ENCODE measurements at places on chromosomes 16 and 17.

DNA sequence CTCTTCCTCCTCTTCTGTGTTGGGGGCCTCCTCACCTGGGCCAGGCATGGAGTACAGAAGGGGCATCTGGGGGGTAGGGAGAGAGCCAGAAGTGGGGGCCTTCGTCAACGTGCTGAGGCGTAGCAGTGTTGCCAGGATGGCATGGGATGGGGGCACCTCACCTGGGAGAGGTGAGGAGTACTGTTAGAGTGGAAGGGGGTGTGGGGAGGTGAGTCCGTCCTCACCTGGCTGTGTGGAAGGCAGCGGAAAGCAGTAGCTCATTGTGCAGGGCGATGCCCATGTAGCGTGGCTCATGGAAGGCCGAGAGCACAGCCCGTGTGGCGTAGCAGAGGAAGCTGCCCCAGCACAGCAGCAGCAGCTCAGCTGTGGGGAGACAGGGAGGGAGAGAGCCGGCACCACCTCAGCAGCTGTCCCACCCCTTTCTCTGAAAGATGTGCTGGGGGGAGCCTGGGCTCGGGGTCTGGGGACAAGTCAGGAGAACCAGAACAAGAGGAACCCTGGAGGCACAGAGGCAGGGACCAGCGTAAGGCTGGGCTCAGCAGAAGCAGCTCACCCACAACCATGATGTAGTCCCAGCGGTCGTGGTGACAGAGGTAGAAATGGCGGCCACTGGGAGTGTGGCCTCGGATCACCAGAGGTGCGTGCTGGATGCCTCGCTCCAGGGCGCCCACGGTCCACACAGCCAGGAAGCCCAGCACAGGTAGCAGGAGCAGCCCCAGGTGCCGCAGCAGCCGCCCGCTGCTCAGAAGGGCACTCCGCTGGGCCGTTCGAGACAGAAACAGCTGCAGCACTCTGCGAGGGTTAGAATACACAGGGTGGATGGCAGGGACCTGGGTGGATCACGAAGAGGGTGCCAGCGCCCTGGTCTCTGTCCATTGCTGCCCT, 9.0 kb downstream of the GPR179 start:
- no peak overlapping the region for H3K27ac ChIP-seq
- no peaks in the 10 kb centered on the region for H3K36me3 ChIP-seq
- peaks cover 5% of the 10 kb centered on the region for H3K4me1 ChIP-seq
- no peak for DNase-seq

- peak overlapping the region; percentile 65 for H3K4me3 ChIP-seq
- peaks cover 5% of the 10 kb centered on the region for H3K36me3 ChIP-seq
These were observed 8.9 kb downstream of the ZNF213 start for GRCh38 chr16:3143598-3144320.

DNA sequence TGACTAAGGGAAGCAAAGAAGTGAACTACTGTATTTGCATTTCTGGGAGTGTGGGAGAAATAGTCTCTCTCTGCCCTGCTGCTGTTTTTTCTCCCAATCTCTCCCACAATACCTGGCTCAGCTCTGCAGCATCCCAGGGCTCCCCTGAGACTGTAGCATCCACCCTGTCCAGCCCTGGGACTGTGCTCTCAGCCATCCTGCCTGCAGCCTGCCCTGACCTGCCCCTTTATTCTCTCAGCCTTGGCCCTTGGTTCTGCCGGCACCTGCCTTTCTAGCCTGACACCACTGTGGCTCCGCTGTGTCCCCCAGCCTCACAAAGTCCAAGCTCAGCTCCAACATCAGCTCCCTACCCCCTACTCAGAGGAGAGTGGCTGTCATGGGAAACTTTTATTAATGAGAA, 1.9 kb downstream of the PDILT start:
- H3K36me3 ChIP-seq: no peaks in the 10 kb centered on the region
- no peak overlapping the region for H3K4me3 ChIP-seq
- DNase-seq: no peak

DNA sequence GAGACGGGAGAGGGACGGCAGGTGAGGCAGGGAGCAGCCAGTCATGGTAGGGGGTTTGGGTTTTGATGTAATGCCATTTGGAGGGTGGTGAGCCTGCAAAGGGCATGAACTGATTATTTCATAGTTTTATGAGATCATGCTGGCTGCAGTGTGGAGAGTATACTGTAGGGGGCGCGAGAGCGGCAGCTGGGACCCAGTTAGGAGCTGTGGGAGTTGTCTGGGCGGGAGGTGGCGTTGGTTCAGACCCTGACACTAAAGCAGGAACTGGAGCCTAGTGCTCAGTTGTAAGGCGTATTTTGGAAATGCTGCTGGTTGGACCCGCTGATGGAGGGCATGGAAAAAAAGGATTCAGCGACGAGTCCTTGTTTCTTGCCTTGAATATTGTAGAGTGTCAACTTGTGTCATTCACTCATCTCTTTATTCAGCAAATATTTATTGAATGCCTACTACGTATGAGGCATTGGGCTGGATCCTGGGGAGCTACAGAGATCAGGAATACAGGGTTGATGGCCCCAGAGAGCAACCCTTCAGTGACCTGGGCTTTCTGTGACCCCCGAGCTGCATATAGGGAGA, 23.7 kb upstream of the KDM8 start:
- H3K27me3 ChIP-seq: peaks cover 27% of the 10 kb centered on the region
- DNase-seq: peak; percentile 80
- H3K27ac ChIP-seq: no peak overlapping the region
- H3K36me3 ChIP-seq: no peaks in the 10 kb centered on the region

- no peaks in the 10 kb centered on the region for H3K27me3 ChIP-seq
- no peak overlapping the region for H3K27ac ChIP-seq
- H3K4me3 ChIP-seq: no peak overlapping the region
- H3K4me1 ChIP-seq: peaks cover 39% of the 10 kb centered on the region
- H3K36me3 ChIP-seq: no peaks in the 10 kb centered on the region
These were observed 223.2 kb downstream of the C16orf78 start for GRCh38 chr16:49596648-49597291.

DNA sequence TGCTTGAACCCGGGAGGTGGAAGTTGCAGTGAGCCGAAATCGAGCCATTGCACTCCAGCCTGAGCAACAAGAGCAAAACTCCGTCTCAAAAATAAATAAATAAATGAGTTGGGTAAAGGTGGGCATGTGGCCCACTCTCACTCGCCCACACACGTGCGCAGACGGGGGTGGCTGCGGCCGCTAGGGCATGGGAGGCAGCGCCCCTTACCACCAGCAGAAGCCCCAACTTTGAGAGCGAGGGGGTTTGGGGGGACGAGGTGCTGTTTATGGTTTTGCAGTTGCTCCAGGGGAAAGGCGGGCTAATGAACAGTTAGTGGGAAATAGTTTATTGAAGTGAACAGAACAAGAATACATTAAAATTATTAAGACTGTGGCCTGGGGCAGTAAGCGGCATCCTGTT, 14.9 kb upstream of the RBFOX3 start:
- H3K27me3 ChIP-seq: peaks cover 15% of the 10 kb centered on the region
- no peaks in the 10 kb centered on the region for H3K36me3 ChIP-seq
- no peak for DNase-seq
- peaks cover 23% of the 10 kb centered on the region for H3K4me1 ChIP-seq
- no peak overlapping the region for H3K4me3 ChIP-seq

GRCh38 chr16:3528406-3528805, 27.6 kb downstream of the CLUAP1 start:
- DNase-seq: no peak
- H3K4me3 ChIP-seq: no peak overlapping the region
- no peak overlapping the region for H3K27ac ChIP-seq
- H3K4me1 ChIP-seq: no peaks in the 10 kb centered on the region

DNA sequence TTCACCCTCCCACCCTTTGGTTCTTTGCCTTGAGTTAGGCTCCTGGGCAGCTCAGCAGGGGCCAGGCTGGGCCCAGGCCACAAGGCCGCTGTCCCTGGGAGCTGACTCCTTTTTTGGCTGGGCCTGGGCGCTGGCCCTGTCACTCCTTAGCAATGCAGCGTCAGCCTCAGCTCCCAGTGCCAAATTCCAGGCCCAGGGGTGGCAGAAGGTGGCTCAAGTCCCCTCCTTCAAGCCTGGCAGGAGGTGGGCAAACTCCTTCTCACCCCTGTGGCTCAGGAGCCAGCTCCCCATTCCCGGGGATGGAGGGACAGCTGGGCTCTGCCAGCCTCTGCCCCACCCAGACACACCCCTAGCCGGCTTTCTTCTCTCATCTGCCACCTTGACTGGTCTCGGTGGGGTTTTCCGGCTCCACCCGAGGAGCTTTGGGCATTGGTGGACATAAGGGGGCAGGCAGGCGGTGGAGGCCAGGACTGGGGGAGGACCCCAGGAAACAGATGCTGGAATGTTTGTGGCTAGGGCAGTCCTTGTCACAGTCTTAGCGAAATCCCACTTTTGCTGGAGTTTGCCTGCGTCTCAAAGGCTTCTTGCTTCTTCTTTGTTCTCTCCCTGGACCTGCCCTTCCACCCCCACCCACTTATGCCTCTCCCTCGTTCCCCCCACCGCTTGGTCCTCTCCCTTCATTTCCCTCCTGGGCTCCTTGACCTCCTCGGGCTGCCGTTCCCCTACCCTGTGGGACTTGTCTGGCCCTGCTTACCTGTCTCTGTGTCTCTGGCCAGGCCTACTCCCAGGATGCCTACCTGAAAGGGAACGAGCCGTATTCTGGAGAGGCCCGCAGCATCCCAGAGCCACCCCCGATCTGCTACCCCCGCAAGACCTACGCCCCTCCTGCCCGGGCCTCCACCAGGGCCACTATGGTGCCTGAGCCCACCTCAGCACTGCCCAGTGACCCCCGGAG, 37.4 kb downstream of the ARHGAP23 start:
- H3K27ac ChIP-seq: peak overlapping the region; percentile 75
- H3K27me3 ChIP-seq: no peaks in the 10 kb centered on the region
- DNase-seq: no peak
- H3K4me3 ChIP-seq: peak overlapping the region; percentile 85
- peaks cover 14% of the 10 kb centered on the region for H3K36me3 ChIP-seq
- peaks cover 40% of the 10 kb centered on the region for H3K4me1 ChIP-seq

DNA sequence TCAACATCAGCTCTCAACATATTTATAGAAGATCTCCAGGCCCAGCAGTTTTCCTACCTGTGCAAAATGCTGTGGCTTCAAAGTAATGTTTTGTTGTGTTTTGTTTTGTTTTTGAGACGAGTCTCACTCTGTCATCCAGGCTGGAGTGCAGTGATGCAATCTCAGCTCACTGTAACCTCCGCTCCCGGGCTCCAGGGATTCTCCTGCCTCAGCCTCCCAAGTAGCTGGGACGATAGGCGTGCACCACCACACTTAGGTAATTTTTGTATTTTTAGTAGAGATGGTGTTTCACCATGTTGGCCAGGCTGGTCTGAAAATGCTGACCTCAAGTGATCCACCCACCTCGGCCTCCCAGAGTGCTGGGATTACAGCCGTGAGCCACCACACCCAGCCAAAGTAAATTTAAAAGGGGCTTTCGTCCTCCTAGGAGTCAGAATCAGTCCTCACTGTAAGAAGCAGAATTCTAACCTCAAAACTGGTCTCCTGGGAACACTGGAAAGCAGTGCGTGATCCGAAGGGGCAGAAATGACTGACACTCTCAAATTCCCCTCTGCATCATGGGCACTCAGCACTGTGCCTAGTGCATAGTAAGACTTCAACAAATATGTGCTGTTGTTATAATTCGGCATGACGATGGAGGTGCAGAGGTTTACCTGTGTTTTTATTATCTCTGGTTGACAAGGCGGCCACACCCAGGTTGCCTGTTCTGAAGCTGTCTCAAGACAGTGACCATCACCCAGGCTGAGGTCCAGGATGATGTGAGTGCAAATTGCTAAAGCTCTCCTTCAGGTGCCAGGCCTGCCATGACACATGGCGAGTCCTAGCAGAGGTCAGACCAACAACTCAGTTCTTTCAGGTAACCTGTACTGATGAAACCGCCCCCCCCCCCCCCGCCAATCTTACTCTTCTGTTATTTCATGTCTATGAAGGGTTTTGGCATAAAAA, 59.8 kb downstream of the ADCY9 start:
- H3K27ac ChIP-seq: no peak overlapping the region
- no peaks in the 10 kb centered on the region for H3K27me3 ChIP-seq
- peaks cover 46% of the 10 kb centered on the region for H3K4me1 ChIP-seq
- peaks cover 17% of the 10 kb centered on the region for H3K36me3 ChIP-seq
- no peak for DNase-seq

GRCh38 chr17:75604034-75604695, 16.6 kb downstream of the MYO15B start:
- H3K27me3 ChIP-seq: no peaks in the 10 kb centered on the region
- H3K4me1 ChIP-seq: no peaks in the 10 kb centered on the region
- no peak overlapping the region for H3K27ac ChIP-seq
- H3K36me3 ChIP-seq: no peaks in the 10 kb centered on the region
- no peak overlapping the region for H3K4me3 ChIP-seq

DNA sequence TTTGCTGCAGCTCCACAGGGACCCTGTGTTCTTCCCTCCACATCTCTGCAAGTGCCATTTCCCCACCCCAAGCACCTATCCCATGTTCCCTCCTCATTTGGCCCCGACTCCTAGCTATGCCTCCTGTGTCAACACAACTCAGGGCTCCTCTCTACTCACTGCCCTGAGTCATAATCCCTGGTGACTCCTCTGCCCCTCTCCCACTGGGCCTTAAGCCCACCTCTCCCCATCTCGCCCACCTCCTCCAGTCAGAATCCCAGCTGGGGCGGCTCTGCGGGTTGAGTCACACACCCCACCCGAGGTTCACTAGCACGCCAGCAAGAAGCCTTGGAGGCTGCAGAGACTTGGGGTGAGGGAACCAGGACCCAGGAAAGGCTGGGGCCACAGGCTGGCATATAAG, 346.2 kb downstream of the FOXL1 start:
- H3K27ac ChIP-seq: no peak overlapping the region
- no peaks in the 10 kb centered on the region for H3K27me3 ChIP-seq
- no peak for DNase-seq
- H3K36me3 ChIP-seq: no peaks in the 10 kb centered on the region
- peaks cover 8% of the 10 kb centered on the region for H3K4me1 ChIP-seq

DNA sequence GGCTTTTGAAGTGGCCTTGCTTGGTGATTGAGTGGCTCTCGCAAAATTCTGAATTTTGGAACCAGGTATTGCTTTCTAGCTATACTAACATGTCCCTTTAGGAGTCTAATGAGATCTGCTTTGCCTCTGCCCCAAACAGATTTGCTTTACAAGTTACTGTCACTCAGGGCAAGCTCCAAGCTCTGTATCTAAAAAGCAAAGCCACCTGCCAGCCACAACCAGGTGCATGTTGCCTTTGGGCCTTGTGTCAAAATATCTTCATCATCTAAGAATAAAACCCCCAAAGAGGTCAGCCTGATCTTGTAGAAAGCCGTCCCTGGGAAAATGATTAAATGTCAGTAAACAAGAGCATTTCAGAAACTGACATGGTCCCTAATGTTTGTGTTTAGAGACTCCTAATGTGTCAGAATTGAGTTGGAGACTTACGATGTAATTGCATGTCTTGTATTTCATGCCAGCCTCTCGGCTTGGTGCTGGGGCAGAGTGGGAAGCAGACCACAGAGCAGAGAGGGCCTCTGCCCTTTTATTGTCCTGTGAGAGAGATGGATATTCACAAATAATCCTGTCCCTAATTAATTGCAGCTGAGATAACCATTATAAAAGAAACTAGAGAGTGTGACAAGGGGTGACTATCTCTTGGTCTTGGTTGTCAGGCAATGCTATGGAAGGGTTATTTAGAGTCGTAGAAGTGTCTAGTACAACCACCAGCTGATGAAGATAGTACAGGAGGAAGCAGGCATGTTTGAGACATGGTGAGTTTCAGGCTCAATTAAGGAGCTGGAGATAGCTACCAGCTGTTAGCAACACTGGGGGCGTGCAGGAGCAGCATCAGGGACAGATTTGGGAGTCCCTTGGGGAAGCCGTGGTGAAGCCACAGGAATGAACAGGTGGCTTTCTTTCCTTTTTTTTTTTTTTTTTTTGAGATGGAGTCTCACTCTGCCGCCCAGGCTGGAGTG, 90.7 kb downstream of the PITPNC1 start:
- no peaks in the 10 kb centered on the region for H3K27me3 ChIP-seq
- H3K27ac ChIP-seq: no peak overlapping the region
- peaks cover 14% of the 10 kb centered on the region for H3K4me1 ChIP-seq
- H3K4me3 ChIP-seq: no peak overlapping the region
- no peak for DNase-seq
- H3K36me3 ChIP-seq: peaks cover 6% of the 10 kb centered on the region

All from neural crest cell (in vitro differentiated cells).